GM03348 (cell line): ENCODE measurements at places on chromosomes 16 and 17.
A peak's percentile ranks its signal among the peaks of the same experiment; 100 is the strongest.

- no peak for DNase-seq
Observed at GRCh38 chr17:5410594-5411272, 8.7 kb downstream of the NUP88 start.

DNA sequence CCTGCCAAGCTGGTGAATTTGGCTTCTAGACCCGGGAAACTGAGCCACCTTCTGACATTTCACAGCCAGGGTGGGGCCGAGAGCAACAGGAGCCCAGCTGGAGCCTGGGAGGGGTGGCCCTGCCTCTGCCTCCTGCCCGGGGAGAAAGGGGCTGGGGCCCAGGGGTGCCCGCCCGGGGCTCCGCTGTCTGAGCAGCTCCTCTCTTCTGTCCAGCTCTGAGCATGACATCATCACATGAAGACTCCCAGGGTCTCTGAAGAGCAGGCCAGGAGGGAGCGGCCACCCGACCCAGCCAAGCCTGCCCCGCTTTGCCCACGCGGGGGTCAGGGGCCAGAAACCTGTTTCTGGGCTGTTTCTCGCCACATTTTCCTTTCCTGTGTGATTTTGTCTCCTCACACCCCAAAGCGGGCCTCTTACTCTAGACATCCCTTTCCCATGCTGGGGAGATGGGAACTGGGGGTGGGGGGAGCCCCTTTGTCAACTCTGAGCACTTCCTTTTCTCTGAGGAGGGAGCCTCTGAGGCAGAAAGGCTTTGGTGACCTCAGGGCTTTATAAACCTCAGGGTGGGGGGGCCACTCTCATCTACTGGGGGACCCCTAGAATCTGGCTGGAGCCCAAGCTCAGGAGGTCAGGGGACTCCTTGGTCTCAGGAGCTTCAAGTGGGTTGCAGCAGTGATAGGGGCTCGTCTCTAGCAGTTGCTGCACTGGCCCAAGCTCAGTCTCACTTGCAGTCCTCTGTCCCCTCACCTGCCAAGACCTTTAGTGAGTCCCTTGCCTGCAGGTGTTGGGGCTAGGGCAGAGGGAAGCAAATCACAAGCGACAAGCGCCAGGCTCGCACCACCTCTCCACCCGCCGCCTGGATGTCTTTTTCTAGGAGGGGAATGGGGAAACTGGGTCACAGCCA lies 7.6 kb downstream of the UBALD2 start:
- no peak for DNase-seq

- no peak for DNase-seq
Observed at GRCh38 chr17:81156866-81157805, 8.2 kb upstream of the PVALEF start.

DNA sequence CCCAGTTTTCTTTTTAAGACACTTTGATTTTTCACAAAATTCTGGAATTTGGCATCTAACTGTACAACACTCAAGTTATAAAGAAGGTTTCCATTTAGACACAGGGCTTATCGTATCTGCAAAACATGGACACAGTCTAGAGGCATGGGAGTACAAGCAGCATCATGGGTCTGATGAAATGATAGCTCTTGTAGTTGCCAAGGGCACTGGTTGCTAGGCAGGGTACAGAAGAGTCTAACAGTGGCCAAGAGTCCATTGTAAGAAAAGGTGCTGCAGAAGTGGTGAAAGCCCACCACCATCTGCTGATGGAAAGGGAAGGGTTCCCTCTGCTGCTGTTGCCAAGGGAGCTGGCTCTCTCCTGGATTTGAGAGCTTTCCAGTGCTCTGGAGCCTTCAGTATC lies 20.8 kb downstream of the MYOCD start:
- no peak for DNase-seq

DNA sequence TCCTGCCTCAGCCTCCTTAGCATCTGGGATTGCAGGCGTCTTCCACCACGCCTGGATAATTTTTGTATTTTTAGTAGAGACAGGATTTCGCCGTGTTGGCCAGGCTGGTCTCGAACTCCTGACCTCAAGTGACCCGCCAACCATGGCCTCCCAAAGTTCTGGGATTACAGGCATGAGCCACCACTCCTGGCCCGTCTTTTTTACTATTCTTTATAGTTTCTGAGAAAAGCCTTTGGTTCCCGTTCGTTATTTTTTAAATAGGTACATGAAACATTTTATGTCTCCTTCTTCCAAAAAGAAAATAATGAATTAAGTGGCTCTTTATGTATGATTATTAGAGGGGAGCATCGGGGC lies 570 bp upstream of the BCO1 start:
- no peak for DNase-seq

DNA sequence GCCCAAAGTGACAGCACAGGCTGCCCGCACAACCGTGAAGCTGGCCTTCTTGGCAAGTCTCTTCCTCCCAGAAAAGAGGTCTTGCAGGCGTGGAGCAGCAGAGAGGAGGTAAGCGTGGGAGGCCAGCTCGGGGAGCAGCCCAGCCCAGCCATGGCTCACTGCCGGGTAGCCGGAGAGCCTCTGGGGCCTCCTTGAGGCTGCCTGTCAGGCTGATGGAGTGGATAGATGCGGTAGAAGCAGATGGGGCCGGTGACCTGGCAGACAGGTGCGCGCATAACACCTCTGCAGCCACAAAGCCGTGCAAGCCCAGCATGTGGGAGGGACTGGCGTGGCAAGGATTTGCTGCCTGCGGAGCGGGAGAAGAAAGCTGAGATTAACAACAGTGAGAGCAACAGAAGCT lies 17.1 kb upstream of the DOK4 start:
- DNase-seq, result no peak

DNA sequence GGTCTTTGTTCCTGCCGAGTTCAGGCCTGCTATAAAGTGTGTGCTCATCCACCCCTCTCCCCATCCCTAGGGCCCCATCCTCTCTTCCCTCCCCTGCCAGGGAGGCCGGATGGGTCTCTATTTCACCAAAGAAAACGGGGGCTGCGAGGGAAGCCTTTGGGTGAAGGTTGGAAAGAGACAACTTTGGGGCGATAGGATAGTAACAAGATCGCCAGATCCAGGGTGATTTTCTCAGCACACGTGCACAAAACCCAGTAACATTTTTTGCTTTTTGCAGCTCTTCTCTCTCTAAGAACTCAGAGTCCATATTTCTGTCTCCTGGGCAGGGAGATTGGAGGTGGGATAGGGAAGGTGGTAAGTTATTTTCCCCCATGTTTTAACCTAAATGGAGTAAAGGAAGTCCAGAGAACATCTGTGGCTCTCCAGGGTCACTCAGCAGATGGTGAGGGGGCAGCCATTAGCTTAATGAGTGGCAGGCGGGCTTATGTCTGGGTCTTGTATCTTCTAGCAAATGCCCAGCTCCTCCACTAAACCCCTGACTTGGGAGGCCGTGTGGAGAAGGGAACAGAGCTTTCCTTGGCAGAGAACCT lies 6.9 kb downstream of the CCR7 start:
- DNase-seq, result no peak

- DNase-seq, result peak; percentile 56
Observed at GRCh38 chr16:14600164-14600563, 29.9 kb downstream of the PARN start.

DNA sequence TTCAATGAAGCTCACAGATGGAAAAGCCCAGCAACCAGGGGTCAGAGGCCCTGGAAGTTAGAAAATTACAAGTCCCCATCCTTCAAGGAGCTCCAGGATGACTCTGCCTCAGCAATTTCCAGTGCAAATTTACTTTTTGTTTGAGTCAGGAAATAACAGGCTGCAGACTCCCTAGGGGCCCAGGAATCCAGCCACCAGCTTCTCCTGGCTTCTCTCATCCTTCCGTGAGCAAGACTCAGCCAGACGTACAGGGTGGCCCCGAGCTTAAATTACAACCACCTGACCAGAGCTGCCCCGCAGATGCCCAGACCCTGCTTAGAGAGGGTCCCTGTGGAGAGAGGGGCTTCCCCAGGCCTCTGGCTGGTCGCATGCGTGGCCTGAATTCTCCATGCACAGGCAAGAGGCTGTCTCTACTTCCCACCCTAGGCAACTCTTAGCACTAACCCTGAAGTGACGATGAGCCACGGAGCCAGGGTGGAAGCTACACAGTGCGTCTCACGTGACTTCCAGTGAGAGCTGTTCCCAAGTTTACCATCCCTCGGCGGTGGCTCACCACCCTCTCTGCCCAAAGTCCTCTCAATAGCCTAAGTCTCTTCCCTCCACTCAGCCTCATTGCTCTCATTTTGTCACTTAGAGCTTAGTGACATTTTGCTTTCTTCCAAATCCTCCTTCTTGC lies 27.1 kb downstream of the GPR142 start:
- no peak for DNase-seq

GRCh38 chr16:55324285-55325079 lies 479 bp downstream of the IRX6 start:
- peak; percentile 26 for DNase-seq

DNA sequence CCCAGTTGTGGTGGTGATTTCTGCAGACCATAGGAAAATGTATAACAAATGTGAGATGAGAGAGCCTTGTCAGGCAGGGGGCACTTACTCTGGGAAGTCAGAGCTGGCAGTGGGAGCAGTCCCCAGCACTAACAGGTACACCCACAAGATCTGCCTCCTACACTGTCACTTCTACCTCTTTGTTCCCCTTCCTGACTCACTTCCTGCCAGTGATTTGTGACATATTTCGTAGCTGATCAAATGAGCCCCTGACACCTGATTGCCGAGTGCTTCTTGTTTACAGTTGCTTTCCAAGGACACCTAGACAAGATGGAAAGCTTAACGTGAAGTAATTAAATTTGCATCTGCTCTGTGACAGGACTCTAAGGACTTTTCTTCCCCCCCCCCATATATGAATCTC lies 40.5 kb downstream of the FTO start:
- DNase-seq, result no peak

DNA sequence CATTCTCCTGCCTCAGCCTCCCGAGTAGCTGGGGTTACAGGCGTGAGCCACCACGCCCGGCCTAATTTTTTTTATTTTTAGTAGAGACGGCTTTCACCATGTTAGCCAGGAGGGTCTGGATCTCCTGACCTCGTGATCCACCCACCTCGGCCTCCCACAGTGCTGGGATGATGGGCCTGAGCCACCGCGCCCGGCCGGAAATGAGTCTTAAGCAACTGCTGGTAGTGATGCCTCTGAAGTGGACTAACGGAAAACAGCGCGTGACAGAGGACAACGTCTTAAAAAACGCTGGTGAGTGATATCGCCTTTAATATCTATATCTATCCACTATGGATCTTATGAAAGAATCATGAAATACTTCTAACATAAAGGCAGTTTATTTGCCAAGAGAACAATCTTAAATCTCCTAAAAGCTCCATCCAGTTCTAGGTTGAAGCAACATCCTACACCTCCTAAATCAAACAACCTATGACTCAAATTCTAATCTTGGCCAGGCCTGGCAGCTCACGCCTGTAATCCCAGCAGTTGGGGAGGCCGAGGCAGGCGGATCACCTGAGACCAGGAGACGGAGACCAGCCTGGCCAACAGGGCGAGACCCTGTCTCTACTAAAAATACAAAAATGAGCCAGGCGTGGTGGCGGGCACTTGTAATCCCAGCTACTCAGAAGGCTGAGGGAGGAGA lies 69.8 kb downstream of the NXN start:
- peak; percentile 54 for DNase-seq

DNA sequence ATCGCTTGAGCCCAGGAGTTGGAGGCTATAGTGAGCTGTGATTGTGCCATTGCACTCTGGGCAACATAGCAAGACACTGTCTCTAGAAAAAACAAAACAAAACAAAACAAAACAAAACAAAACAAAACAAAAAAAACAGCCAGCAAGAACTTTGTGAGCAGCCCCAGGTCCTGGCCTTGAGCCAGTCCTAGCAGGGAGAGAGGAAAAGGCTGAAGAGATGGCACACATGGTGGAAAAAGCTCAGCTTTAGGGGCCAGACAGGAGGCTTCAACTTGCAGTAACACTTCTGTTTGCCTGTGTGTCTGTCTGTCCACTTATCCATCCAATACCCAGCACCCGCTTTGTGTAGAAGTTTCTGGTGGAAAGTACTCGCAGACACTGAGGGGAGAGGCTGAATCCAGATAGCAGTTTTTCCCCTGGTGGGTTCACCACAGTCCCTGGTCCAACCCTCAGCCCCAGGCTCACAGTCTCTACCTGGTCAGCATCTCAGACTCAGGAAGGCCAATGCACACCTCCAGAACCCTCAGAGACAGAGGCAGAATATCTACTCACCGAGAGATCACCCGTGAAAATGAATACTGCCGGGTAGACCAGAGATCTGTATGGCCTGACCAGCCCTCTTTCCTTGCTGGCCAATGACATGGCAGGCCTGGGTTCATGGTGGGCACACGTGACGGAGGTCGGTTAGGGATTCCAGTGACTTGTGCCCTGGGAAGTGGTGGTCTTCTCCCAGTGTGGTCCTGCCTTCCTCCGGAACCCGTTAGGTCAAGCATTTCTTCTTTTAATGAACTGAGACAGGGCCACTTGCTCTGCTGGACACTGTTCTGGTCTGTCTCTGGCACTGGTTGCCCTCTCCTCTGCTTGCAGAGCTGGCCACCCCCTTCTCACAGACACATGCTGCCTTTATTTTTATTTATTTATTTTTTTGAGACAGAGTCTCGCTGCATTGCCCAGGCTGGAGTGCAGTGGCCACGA lies 79.5 kb upstream of the DNAJA2 start:
- no peak for DNase-seq

- peak; percentile 60 for DNase-seq
Observed at GRCh38 chr17:32259586-32259985, 6.0 kb upstream of the RHBDL3 start.

DNA sequence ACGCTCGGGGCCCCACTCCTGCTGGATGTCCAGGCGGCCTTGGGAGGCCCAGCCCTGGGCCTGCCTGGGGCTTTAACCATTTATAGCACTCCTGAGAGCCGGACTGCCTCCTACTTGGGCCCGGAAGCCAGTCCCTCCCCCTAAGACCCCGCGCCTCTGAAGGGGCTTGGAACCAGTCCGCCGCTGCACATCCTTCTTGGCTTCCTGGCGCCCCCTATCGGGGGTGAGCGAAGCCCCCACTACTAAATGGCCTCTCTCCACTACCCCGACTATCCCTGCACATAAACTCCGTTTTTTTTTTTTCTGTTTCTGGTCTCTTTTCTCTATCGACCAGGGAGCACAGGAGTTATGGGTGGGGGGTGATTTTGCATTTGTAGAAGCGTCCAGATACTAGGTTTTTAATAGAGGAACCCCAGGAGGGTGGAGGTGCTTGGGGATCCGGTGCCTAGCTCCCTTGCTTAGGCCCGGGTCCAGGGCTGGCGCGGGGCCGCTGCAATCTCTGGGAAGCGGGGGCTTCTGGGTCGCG lies 633 bp upstream of the NOL3 start:
- DNase-seq, result peak; percentile 37

GRCh38 chr17:56009795-56010651 lies 143.3 kb upstream of the ANKFN1 start:
- DNase-seq, result no peak

GRCh38 chr17:68291836-68292688 lies 767 bp downstream of the ARSG start:
- DNase-seq, result peak; percentile 92

GRCh38 chr16:1530883-1531637 lies 2.4 kb upstream of the TMEM204 start:
- DNase-seq, result peak; percentile 92

GRCh38 chr17:39667945-39668924 lies at the start of gene PNMT:
Gene PNMT, plus strand, starts transcription at chr17:39668453. Its CDS starts 23 bp downstream, at chr17:39668476.
- peak; percentile 72 for DNase-seq
